Activated T-cell treated with anti-CD3 and anti-CD28 coated beads, Interleukin-2, amount 50 U/mL, for 48 hours (primary cell): ENCODE measurements at places on chromosomes 3 and 15.

GRCh38 chr3:112130638-112130993 lies 2.4 kb downstream of the GCSAM start:
- DNase-seq = no peak

DNA sequence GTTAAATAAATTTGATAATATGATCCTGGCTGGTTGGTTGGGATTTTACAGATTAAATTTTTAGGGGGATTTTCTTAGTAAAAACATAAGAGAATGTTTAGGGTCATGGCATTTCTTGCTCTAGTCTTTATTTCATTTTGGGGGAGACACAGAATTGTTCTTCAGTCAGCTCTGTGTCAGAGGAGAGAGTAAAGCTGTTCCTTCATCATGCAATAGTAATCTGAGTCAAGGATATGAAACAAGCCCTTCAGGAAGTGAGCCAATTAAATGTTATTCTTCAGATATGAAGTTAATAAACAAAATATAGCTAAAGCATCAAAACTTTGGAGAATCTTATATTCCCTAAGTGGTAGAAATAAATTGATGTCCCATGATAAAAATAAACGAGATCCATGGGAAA lies 22.9 kb upstream of the SLC4A7 start:
- no peak for DNase-seq

DNA sequence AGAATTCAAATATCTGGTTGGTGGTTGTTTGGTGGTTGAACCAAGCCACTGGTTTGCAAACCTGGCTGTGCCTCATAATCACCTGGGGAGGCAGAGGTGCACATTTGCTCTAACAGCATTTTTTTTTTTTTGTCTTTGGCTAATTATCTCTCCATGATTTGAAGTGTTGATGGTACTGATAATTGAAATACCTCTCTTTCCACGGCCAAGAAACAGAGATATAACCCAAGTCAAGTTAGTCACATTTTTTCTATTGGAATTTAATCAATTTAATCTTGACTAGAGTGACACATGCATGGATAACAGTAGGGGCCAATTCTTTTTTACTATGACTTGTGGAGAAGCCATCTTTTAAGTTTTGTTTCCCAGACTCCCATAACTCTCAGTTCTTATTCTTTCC lies 37.5 kb upstream of the SUCLG2 start:
- no peak for DNase-seq

DNA sequence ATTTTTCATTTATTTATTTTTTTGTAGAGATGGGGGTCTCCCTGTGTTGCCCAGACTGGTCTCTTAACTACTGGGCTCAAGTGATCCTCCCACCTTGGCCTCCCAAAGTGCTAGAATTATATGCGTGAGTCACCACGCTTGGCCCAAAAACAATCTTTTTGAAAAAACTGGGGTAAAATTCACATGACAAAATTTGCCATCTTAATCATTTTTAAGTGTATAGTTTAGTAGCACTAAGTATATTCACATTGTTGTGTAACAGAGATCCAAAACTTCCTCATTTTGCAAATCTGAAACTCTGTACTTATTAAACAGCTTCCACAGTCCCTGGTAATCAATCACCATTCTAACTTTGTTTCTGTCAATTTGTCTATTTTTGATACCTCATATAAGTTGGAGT lies 5.2 kb downstream of the SNX1 start:
- DNase-seq = no peak

- no peak for DNase-seq
Observed at GRCh38 chr3:116288485-116288884, 156.8 kb downstream of the LSAMP start.

DNA sequence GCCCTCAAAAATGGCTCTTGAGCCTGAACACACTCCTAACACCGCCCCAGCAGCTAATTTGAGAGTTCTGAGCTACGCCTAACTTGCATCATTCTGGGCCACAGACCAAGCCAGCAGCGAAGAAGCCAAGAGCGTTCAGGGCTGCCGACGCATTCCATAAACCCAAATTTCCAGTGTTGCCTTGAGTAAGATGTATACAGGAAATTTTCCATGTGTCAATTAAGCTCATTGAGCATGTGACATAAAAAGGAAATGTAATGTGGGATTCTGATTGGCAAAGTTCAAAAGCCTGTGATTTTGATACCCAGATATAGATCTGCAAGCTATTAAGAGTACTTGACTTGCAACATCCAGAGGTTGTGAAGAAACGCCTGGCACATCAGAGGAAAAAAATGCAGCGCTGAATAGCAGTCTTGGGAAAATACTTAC lies 148.6 kb upstream of the NR2F2 start:
- DNase-seq = no peak

DNA sequence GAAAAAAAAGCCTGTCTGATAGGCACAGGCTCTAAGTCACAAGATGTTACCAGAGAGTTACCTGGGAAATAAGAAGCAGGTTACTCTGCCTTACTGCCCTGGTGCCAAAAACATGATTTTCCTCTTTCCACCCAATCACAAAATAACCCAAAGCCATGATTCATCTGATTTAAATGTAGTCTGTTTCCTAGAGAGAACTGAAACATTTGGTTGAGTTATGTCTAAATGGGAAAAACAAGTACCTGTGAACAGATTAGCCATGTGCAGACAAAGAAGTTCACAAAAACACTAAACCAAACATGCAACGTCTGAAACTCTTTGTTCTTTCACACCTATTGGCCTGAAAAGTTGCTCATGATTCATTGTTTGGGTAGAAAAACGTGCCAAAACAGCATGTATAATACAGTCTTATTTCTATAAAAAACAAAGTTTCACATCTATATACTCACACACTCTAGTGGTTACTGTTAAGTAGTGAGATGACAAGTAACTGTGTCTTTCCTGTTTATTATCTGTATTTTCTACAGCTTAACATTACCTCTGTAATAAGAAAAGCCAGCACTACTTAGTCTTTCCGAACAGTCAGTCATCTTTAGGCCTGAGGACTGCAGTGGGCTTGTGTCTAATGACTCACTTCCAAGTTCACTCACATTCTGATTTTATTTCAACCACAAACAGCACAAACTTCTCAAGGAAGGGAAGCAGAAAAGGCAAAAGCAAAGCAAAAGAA lies 30.2 kb downstream of the FAM174B start:
- no peak for DNase-seq

- no peak for DNase-seq
Observed at GRCh38 chr3:29695643-29696198, 414.9 kb downstream of the RBMS3 start.

DNA sequence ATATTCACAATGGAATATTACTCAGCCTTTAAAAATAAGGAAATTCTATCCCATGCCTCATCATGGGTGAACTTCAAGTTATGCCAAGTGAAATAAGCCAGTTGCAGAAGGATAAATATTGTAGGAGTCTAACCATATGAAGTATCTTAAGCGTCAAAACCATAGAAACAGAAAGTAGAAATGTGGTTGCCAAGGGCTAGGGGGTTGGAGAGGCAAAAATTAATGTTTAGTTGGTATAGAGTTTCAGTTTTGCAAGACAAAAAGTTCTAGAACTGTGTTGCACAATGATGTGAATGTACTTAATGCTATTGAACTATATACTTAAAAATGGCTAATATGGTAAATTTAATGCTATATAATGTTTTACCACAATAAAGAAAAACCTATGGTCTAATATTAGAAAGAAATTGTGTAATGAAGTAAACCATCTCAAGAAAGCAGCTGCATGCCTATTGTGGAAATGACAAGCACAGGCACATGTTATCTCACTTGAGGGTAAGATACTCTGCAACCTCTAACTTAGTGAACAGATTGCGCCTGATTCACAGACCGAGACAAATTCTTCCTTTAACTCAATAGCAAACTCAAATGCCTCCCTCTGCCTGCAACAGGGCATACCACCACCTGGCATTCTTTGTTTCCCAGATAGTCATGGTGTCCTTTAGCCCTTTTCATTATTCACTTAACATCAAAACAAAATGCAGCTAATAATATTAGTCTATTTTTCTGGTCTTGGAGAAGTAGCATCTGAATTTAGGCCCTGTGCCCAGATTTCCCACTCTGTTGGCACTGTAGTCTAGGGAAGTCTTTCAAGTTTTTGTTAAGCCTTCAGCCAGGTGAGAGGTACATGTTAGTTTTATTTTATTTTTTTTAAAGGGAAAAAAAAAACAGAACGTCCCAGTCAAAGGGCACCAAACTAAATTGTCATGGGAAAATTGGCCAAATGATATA lies 80.2 kb upstream of the ACP3 start:
- no peak for DNase-seq
